ENCODE measurements at places on chromosomes 4 and X. TPM values are rescaled to one million over a fixed set of nuclear protein-coding genes. Genes with fewer than 3 reads are reported as not detected.

DNA sequence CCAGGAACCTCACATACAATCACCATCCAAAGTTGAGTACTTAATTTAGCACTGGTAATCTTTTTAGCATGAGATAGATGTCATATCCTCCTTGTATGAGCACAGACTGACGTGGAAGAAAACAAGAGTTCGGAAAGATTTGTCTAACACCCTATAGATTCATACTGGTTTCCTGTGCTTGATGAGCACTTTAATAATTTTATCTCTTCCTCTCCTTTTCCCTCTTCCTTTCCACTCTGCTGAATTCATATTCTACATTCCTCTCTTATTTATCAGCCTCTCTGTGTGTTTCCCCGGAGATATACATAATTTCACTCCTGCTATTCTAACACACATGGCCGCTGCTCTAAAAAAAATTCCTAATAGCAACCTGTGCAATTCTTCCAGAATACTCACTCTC is 273.9 kb downstream of the AFF2 start:
- DNase-seq, result no peak

DNA sequence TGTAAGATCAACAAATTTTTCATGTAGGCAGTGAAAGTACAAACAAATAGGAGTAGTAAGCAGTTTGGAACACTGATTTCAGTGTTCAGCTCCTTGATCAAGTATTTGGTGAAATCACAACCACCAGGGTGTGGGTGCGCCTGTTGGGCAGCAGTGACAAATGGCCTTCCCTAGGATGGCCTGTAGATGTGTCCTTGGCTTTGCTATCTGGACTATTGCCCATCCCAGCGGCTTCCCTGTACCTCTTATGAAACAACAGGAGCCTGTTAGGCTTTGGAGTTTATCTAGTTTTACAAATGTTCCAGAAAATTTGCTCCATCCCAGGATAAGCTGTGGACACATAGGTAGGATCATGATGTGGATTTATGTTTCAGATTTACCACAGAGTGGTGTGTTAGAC is 216.8 kb upstream of the FAT1 start:
- no peak for DNase-seq

Gene PCYT1B
- total RNA-seq, result not detected

Gene CFI
- 0.10 TPM for total RNA-seq

DNA sequence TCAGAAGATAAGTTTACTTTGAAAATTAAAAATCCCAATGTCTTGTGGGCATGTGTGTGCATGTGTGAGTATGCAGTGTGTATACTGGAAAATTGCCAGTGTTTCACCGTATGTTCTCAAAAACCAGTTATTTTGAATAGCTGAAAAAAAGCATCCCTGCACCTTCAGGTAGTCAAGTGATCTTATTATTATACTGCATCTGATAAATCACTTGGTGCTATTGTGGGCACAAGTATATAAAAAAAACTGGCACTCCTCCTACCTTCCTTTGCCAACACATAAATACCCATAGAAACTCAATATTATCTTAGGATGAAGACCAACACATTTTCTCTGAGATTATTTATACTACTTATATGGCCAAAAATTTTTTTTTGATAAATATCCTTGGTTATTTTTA is 91.5 kb upstream of the MAP9 start:
- no peak for DNase-seq

Gene OPRPN
- total RNA-seq, result not detected

- DNase-seq, result no peak
These were observed 285.7 kb upstream of the TRAM1L1 start for GRCh38 chr4:117370944-117371668.

DNA sequence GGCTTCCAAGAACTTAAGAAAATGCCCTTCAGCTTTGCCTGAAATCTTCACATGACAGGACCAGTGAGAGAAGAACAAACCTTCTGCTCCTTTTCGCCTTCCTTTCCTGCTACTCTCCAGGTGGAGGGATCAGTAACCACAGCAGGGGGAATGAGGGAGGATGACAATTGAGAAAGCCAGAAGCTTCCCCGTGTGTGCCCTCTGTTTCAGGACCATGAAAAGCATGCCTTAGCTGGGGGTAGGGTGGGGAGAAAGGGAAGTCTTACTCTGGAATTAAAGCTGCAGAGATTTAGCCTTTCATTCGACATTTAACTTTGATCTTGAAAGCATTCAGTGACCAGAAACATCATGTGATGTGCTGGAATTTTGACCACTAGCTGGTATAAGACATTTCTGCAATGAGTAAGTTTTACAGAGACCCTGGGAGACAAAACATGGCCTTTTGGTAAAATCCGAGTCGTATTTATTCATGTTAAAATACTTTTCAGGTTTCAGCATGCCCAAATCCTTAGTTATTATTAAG is 10.6 kb upstream of the PUDP start:
- no peak for DNase-seq

- DNase-seq, result no peak
These were observed 5.2 kb downstream of the APBB2 start for GRCh38 chr4:41209187-41209586.

GRCh38 chr4:129707949-129708348 is 612.0 kb downstream of the C4orf33 start:
- DNase-seq, result no peak

DNA sequence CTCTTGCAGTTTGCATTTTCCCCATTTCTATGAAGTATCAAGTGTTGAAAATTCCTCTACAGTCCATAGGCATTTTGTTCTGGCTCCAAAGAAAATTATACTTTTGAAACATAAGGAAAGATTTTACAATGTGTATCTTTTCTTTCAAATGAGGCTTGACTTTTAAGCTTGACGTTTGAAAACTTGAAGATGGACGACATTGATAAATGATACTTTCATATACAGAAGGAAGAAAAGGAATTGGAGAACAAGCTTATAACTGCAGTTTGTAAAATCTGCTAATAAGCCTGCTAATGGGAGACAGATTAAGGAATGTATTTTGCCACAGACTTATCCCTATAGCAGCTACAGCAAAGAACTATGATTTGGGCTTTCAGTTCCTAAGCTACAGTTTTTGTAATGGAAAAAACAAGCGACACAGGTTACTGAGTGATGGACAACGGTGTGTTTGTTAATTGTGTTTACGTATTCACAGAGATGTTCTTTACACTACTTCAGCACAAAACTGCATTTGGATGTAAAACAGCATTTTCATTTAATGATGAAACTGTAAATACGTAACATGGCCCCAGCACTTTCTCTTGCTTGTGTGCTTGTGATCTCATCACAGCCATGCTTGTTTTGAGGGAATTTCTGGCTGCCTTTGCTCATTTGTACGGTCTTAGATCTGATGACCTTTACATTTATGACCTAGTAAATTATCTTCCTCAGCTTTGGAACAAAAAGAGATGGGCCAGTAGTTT is 83.2 kb upstream of the FAT1 start:
- DNase-seq, result no peak

DNA sequence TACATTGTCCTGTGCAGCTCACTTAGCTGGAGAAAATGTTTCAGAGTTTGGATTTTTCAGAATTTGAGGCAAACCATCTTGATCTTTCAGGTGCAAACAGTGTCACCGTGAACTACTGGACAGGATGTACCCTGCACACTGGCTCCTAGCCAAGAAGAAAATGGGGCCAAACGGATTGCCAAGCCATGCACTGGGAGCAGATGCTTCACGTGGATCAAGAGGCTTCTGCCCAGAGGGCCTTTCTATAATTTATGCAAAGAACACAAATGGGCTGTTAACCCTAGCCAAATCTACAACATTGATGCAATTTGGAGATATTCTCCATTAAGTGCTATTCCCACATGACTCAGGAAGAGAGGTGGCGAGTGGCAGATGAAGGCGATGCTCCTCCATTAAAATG is 46.9 kb upstream of the ATP8A1 start:
- DNase-seq, result no peak

Gene LIMCH1
- not detected for total RNA-seq
